Right atrium auricular region (tissue), 2 donors: ENCODE measurements at places on chromosomes 2 and 18.
A peak's percentile ranks its signal among the peaks of the same experiment; 100 is the strongest.

DNA sequence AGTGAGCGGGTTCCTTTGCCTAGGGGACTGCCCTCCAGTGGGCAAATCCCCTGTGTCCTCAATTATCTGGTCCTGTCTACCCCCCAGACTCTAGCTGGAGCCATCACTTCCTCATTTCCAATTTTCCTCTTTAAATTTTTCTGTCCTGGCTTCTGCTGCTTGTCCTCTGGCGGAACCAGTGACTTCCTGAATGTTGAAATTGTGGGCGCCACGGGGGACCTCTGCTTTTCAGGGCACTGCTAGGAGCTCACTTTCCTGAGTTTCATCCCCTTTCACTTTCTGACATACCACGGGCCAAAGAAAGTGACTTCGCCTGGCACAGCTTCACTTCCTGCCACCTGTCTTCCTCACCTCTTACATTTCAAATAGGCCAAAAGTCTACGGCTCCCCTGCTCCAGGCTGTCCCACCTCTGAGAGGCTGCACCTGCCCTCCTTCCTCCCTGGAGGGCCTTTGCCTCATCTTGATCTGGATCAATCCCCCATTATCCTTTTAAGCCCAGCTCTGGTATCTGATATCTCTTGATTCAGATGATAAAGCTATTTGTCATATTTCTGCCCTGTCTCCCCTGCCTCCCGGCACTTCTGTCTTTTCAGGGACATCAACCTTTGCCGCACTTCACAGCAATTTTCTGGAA, 1.4 kb upstream of the MARCO start:
- DNase-seq = no peak

DNA sequence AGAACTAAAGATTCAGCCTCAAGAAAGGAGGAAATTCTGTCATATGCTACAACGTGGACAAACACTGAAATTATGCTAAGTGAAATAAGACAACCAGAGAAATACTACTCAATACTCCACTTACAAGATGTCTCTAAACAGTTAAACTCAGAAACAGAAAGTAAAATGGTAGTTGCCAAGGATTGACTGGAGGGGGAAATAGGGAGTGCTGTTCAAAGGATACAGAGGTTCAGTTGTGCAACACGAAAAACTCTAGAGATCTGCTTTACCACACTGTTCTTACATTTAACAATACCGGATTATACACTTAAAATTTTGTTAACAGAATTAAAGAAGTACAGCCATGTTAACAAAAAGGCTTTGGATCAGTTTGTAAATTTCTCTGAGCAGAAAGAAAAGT, 39.8 kb upstream of the C2orf15 start:
- no peak for DNase-seq

- no peak for DNase-seq
Measured at GRCh38 chr2:157245846-157246764, 11.4 kb upstream of the GALNT5 start.

DNA sequence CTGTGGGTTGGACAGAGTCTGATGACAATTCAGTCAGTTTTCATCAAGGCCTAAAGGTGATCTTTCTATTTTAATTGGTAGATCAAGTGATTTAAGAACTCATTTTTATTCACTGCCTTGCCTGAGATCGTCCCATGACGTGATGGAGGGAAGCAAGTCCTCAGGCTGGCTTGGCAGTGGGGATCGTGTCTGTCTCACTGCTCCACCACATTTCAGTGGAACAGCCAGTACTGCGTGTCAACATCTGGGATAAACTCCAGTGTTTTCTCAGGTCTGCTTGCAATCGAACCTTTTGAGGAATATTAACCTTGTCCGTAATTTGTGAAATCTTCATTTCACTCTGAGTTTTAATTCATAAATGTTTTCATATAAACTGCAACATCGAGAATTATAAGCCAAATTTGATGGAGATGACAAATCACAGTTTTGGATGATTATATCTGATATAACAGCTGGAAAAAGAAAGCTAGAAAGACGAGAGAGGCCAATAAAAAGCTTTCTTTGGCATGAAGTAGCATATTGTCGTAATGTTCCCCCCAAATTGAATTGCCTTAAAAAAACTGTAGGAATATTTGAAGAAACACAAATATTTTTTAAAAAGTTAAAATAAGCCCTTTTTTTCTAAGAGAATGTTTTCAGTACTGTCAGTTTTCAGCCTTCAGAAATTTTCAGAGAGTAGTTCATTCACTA, 414.7 kb upstream of the SPRED2 start:
- DNase-seq = peak; percentile 63

DNA sequence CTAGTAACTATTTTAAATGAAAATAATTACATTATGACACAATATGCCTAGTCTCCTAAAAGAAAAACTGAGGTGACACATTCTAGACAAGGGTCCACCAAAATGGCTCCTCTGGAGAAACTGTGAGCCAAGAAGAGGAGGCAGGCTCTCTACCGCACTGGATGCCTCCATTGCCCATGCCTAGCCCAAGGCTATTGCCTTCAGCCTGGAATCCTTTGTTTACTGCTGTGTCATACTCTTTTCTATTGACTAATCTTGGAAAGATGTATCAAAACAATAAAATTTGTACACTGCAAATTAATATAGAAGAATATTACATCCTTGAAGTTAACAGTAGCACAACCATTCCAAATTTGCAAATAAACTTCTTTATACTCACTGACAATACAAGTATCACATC, 167.1 kb downstream of the RAB3GAP1 start:
- no peak for DNase-seq

DNA sequence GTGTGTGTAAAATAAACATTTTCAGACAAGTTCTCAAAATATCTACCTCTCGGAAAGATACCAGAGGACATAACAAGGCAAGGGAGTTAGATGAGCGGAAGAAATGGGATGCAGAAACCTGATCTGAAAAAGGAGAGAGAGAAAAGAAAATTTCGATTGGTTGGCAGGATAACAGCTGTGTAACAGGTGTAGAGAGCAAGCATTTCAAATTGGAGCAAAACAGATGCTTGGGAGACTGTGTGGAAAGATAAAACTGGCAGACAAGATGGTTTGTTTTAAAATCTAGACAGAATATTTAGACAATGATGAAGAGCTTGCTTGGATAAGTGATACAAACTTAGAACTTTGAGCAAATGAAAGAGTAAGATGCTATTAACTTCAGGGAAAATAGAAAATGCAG, 20.2 kb downstream of the CHST9 start:
- DNase-seq = no peak
